HEK293T (cell line): ENCODE measurements at places on chromosomes 7 and 10.
A peak's percentile ranks its signal among the peaks of the same experiment; 100 is the strongest.

DNA sequence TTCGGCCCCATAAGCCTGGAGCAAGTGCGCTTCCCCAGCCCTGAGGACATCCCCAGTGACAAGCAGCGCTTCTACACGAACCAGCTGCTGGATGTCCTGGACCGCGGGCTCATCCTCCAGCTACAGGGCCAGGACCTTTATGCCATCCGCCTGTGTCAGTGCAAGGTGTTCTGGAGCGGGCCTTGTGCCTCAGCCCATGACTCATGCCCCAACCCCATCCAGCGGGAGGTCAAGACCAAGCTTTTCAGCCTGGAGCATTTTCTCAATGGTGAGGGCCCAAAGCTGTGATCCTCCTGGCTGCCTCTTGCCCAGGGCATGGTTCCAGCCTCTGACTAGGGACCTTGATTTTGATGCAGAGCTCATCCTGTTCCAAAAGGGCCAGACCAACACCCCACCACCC, 10.1 kb downstream of the IRF5 start:
- no peak for DNase-seq

DNA sequence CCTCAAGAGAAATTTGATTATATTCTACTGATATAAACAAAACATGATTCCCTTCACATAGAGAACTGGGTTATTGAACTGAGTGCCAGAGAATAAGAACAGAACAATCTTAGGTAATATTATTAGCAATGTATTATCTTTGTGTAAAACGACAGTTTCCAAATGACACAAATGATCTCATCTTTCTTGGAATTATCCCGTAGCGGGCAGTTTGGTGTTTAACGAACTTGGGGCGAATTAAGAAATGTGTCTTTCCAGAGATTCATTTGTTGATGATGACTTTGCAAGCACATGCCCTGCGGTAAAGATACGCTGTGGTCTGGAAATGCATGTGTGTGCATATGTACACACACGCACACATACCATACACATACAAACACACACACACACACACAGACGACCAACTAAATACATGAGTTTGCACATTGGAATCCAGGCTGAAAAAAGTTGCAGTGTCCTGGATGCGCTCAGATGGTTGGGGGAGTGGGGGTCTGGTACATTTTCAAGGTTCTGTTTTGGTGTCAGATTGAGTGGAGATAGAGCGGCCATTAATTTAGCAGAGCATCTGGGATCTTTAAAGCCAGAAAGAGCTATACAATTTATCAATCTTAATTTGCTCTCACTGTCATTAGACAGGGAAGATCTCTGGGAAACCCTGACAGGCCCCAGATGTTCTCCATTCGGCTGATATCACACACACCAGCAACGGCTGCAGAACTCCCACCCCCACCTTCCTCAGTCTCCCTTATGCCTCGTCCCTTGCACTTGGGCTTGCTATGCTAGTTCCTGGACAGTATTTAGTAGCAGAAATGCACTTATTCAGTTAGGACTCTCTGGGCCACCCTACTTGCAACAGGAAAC, 112.4 kb upstream of the FAM171A1 start:
- no peak for DNase-seq

GRCh38 chr7:31043051-31043471, 9.0 kb upstream of the ADCYAP1R1 start:
- DNase-seq: no peak

GRCh38 chr7:109844362-109844761, 1246.6 kb upstream of the LRRN3 start:
- DNase-seq: no peak

DNA sequence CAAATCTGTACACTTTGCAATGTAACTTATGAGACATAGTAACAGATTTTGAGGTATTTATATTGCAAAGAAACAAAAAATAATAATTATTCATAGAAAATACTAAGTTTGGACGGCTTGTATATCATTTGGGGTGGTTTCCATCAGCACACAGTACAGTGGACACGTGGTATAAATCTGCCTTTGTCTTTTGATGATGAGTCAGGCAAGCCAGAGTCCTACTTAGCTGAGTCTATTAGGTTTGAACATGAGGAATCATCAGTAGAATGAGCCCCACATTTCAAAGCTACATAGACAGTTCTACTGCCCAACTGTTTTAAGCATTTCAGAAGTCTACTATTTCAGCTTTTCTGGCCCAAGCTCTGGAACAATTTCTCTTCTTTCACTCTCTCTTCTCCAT, 803.2 kb downstream of the PHTF2 start:
- DNase-seq: no peak

DNA sequence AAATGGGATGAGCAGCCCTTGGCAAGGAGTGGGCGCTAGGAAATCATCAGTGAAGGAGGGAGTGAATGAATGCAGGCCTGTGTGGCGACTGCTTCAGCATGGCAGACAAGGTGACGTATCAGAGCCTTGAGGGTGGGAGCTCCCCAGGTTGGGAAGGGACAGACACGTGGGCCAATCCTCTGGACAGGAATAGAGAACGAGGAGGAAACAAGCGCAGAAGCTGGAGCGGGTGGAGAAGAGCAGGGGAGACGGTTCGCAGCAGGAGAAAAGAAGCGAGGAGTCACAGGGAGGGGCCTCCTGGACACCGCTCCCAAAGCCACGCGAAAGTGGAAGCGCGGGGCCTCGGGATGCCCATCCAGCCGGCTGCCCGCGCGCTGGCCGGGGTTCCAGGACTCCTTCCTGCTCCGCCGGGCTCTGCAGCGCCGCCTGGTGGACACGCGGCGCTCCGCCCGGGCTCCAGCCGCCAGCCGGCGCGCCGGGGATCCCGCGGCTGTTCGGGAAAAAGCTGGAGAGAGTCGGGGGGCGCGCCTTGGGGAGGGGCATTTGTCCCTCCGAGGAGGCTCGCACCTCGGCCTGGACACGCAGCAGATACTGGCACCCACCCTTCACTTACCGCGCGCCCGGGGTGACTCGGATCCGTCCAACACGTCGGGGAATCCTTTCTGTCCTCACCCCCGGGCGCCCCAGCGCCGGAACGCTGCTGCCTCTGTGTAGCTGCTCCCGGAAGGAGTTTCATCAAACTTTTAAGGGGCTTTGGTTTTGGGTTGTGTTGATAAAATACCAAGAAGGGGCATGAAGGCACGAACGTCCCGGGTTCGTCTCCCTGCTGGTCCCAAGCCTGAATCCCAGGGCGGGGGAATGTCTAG, 6.3 kb downstream of the ZNF503 start:
- DNase-seq: no peak

- no peak for DNase-seq
Observed at GRCh38 chr7:4269086-4269485, 413.0 kb upstream of the FOXK1 start.

DNA sequence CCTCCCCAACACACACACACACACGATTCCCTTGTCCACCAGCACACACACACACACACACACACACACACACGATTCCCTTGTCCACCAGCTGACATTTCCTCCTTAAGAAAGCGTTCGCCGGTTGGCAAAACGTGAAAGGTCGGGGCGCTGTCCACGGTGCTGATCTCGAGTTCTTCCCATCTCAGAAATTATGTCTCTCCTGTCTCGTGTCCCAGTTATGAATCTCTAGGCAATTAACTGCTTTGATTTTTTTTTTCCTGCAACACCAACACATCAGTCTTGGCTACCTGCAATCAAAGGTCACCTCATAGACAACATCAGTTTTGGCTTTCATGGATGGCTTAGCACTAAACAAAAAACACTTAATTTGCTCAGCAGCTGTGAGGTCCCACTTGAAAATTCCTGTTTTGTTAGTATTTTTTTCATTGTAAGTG, 1.9 kb downstream of the INA start:
- peak; percentile 46 for DNase-seq

DNA sequence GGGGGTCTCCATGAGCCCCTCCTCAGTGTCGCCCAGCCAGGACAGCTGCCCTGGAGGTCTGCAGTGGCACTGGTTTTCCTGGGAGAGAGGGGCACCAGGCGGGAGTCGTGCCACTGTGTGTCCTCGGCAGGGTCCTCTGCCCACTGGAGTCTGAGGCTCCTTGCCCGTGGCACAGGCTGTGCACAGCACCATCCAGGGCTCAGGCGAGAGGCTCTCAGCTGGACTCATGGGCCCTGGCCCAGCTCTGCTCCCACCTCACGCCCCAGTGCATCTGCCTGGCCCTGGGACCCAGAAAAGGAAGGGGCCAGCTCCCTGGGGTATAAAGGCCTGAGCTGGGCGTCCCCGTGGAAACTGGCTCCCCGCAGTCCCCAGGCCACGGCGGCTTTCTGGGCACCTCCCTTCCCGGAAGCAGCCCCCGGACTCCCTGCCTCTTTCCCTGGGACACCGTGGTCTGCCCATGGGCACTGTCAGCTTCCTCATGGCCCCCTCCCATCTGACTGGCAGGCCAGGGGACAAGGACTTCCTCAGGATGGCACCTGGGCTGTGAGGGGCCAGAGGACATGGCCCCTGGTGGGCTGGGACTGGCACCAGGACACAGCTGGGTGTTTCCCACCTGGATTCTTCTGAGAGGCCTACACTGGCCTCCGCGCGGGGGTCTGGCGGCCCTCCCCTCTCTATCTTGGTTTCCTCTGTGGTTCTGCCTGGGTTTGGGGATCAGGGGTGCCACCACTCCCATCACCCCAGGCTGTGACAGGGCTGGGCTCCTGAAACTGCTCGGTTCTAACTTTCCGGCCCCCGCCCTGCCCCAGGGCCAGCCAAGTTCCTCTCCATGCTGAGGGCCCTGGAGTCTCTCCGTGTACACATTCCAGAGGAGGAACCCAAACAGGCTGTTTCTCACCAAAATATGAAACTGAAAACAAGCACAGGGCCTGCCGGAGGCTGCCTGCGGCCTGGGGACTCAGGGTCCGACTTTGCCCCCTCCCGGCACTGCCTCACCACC, 5.5 kb downstream of the FOXL3 start:
- no peak for DNase-seq

- no peak for DNase-seq
Observed at GRCh38 chr10:71434760-71435394, 38.2 kb downstream of the CDH23 start.

DNA sequence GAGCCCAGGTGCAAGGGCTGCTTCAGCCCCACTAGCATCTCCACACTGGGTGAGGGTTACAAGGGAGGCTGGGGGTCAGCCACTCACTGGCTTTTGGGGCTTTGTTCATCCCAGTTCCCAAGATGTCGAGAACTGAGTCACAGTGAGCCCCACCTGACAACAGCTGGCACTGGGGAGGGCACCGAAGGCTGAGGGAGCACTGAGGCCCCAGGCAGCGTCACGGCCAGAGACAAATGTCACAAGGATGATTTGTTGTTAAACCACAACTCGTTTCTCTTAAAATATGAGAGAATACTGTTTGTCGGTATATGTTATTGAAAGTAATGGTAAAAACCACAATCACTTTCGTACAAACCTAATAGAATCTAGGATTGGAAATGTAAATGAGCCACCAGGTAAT, 219.9 kb downstream of the CELF2 start:
- DNase-seq: no peak

GRCh38 chr10:79447911-79448731, 2.7 kb upstream of the ZCCHC24 start:
- no peak for DNase-seq

- no peak for DNase-seq
Observed at GRCh38 chr7:88452646-88453045, 146.0 kb upstream of the STEAP4 start.

DNA sequence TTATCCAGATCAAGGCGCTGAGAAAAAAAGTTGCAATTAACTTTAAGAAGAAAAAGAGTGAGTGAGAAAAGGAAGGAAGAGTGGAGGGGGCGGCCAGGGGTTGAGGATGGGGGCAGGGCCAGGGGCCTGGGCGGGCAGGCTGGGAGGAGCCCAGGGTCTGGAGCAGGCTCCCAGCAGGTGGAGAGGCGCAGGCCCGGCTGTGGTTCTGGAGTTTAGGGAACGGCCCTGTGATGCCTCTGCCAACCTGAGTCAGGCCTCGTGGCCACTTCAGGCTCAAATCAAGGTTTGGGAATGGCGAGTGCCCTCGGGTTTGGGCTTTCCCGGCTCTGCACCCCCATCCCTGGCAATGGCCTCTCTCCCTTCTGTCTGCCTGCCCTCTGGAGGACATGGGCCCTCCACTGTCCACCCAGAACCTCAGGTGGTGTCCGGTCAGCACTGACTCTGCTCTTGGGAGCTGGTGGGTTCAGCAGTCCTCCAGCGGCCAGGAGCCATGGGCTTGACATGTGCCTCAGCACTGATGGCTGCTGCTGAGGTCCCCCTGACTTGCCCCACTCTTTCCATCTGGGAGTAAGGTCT, 41.0 kb upstream of the EMX2 start:
- no peak for DNase-seq

GRCh38 chr7:36746347-36746746, 22.1 kb upstream of the AOAH start:
- no peak for DNase-seq

- DNase-seq: no peak
Observed at GRCh38 chr10:1434912-1435692, 302.2 kb downstream of the ADARB2 start.

DNA sequence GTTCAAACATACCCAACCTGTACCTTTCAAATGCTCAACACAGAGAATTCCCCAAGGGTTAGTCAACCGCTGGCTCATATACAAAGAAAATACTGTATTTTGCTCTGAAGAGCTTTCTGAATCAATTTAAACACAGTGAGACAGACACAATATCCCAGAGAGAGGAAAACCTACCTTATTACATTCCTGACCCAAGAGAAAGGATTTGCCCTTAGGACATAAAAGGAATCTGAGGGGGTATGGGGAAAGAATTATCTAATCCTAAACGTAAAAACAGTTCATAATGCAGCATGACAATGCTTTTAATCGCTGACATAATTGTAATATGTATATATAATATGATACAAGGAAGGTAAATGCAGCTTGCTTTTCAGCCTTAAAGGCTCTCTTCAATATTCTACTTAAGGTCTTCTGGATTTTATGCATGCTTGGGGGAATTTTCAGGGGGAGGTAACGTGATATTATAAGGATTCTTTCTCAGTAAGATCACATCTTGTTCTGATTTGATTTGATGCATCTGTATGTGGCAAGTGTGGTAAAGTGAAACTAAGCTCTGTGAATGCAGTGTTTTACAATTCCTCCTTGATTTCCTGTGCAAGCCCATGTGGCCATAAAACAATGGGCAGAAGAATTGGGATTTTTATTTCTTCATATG, 240.5 kb downstream of the GLI3 start:
- DNase-seq: no peak

DNA sequence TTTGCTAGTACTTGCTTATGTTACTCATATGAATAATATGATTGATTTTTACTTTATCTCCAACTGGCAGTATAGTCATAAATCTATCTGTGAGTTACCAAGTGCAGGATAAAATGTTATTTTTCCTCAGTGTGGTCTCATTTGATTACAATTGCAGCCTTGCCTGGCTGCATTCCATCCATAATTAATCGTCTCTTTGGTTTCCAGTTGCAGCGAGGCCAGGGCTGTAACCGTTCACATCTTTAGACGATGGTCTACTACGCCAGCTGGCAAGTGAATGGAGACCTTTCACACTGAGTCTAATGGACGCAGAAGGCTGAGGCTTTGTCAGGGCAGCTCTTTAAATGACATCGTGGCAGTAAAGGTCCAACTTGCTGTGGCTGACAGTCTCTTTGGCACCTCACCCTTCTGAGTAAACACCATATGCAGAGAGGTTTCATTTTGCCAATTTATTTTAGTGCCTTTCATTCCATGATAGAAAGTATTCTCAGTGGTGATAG, 84.0 kb downstream of the ARL4A start:
- DNase-seq: peak; percentile 15

- DNase-seq: no peak
Observed at GRCh38 chr7:155844526-155844925, 32.3 kb upstream of the SHH start.
